ENCODE measurements at places on chromosomes 16 and 17.

- no peak for DNase-seq
These were observed 26.5 kb downstream of the TMEM98 start for GRCh38 chr17:32954477-32954876.

GRCh38 chr16:10972819-10973464 is 28.6 kb downstream of the CLEC16A start:
- DNase-seq: no peak

GRCh38 chr17:46043606-46044005 is 44.6 kb downstream of the STH start:
- no peak for DNase-seq

- DNase-seq: no peak
These were observed 17.8 kb upstream of the TMEM219 start for GRCh38 chr16:29943846-29944799.

- no peak for DNase-seq
These were observed 47.5 kb upstream of the PHOSPHO1 start for GRCh38 chr17:49278076-49278475.

GRCh38 chr17:73689596-73690275 is 45.5 kb upstream of the SDK2 start:
- DNase-seq: no peak

GRCh38 chr16:19523184-19523558 is 571 bp upstream of the CCP110 start:
- no peak for DNase-seq

DNA sequence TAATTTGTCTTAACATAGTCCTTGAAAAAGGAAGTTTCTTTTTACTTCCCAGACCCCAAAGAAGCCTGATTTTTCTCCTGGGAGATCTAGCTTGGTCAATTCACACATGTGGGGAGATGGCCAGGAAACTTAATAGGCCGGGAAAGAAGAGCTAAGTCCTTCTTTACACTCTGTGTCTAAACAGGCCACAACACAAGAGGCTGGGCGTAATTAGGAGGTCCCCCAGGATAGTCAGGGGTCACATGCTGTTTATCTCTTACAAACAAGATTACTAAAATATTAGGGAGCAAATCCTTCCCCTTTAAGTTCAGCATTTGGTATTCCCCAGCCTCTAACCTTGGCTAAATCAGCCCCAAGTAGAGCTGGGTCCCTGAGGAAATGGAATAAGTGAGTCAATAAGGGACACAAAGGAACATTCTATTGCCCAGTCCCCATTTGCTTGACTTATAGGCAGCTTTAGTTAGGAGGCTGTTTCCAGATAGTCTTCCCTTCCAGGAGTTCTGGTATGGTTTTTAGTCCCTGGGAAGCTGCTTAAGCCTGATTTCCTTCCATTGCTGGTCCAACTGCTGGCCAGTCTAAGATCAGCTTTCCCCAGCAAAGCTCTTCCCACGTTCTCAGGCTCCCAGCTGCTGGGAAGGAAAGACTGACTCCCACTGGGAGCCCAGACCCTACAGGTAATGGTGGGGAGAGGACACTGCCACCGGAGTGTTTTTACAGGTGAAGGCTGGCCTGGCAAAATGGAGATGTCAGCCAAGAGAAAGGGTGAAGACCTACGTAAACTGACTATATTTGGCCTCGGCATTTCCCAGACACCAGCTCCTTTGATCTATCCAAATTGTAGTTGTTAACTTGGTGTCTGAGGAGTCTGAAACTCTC is 14.1 kb upstream of the HOXB9 start:
- DNase-seq: no peak

DNA sequence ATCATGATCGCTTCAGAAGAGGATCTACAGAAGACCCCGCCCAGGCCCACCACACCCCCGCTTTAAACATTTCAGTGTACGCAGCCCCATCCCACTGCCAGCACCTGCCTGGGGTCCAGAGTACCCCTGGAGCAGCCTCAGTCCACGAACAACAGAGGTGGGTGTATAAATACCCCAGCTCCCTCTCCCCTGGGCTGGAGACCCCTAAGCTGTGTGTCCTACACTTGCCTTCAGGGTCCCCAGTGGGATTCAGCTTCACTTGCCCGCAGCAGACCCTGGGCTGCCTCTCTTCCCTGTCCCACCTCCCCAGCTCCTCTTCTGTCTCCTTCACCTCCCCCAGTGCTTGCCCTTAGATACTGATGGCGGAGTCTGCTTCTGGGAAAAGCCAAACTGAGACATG is 105.7 kb downstream of the RBFOX3 start:
- DNase-seq: no peak

GRCh38 chr16:52252680-52253079 is 294.3 kb downstream of the TOX3 start:
- no peak for DNase-seq

DNA sequence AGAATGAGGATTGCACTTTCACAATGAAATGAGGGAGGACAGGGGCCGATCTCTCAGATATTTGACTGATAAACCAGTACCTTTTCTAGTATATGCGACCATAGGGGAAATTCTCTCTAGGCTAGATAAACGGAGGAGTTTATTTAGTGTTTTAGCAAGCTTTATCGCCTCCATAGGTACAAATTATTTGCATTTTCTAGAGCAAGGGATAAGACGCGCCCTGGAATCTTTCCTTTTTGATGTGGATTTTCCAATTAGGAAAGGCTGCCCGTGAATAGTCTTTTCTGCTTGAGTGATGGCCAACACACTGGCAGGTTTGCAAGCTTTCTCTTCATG is 351 bp upstream of the GDPD1 start:
- DNase-seq: no peak

DNA sequence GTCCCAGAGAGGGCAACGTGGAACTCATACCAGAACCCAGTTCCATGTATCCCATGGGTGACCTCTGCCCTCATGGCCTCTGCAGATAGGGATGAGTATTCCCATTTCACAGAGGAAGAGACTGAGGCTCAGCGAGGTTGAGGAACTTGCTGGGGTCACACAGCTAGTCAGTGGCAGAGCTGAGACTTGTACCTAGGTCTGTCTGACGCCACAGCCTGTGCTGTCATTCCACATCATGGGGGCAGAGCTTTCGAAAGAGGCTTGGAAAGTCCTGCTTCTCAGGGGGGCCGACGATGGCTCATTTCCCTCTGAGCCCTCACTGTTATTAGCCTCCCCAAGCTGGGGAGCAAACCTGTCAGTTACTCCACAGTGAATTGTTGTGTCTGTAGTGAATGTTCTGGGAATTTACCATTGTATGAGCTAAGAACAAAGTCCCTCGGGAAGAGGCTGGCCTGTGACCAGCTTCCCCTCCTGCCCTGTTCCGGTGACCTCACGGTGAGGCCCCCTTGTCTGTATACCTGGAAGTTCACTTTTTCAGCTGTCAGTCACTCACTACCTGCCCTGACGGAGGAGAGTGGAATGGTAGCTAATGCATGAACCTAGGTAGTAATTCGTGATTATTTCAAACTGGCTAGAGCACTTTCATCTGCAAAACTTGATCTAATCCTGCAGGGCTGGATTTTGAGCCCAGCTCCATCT is 8.9 kb downstream of the METTL22 start:
- no peak for DNase-seq

DNA sequence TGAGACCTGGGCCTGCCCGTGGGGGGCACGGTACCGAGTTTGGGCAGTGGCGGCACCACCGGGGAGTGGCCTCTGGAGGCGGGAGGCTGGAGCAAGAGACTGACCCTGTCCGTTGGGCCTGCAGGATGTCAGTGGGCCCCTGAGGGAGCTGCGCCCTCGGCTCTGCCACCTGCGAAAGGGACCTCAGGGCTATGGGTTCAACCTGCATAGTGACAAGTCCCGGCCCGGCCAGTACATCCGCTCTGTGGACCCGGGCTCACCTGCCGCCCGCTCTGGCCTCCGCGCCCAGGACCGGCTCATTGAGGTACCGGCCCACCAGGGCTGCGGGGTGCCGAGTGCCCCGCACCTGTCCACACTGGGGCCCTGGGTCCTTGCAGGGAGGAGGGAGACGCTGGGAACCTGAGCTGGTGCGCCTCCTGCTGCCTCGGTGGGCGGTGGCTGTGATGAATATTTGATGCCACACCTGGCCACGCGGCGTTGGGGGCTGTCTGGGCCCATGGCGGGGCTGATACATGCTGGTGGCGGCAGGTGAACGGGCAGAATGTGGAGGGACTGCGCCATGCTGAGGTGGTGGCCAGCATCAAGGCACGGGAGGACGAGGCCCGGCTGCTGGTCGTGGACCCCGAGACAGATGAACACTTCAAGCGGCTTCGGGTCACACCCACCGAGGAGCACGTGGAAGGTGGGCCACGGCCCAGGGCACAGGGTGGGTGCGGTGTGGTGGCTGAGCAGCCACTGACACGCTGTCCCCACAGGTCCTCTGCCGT is 9.7 kb downstream of the NHERF2 start:
- DNase-seq: no peak

GRCh38 chr16:77288222-77288621 is 89.0 kb downstream of the SYCE1L start:
- DNase-seq: no peak

GRCh38 chr16:90037276-90037675 is 18.0 kb upstream of the DBNDD1 start:
- no peak for DNase-seq

DNA sequence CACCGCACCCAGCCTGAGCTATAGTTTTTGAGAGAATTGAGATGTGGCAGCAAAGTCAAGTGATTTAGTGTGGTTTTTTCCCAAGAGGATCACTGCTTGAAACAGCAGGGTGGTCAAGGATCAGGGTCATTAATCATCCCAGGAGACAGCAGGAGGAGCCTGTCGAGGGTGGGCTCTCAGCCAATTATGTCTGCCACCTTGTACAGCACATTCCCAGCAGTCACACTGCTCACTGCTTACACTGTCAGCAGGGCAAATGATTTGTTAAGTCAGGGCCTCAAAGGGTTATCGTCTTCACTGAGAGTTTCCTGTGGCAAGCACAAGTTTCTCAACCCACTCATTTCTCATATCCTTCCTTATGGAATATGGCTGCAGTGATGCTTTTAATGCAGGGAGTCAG is 13.2 kb downstream of the B3GNT9 start:
- no peak for DNase-seq

DNA sequence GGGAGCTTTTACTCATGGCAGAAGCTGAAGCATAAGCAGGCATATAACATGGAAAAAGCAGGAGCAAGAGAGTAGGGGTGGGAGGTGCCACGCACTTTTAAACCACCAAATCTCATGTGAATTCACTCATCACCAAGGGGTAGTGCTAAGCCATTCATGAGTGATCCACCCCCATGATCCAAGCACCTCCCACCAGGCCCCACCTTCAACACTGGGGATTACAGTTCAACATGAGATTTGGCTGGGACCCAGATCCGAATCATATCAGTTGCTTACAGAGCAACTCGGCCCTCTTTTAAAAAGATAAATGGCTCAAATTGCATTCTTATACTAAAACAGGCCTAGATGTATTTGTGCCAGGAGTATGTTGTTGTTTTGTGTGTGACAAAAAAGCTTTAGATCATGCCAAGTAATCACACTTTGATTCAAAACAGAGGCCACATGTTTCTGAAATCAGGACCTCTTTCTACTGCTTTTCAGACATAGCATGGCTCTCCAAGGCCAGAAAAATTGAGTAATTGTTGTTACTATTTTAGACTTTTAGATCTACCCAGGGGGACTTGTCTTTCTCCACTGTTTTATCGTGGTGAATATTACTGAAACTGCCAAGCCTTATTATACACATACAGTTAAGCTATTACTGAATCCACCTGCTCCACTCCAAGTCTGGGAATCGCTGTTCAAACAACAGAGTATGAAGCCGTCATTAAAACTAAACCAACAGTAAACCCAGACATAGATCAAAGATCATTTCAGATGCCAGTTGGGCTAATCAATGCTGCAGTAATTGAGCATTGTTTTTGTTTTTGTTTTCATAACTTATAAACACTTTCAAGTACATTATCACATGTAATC is 163.3 kb downstream of the KCNJ2 start:
- no peak for DNase-seq

DNA sequence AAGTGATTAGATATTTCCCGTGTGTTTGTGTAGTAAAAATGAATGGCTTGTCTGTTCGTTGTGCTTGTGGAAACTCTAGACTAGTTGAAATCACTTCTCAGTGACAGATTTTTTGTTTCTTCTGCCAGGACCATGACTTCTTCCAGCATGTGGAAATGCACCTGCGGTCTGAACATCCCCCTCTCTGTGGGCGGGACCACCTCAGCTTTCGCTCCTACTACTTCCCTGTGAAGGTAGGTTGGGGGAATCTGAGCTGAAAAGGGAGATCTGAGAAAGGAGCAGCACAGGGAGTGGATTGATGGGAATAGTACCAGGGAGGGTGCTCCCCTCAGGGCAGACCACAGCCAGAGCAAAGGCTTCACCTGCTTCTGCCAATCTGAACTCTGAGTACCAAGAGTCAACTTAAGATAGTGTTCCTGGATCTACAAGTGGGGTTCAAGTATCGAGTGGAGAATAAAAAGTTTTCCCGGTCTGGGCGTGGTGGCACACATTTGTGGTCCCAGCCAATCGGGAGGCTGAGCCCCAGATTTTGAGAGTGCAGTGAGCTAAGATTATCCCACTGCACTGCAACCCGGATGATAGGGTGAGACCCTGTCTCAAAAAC is 47.5 kb downstream of the SF3B3 start:
- no peak for DNase-seq

DNA sequence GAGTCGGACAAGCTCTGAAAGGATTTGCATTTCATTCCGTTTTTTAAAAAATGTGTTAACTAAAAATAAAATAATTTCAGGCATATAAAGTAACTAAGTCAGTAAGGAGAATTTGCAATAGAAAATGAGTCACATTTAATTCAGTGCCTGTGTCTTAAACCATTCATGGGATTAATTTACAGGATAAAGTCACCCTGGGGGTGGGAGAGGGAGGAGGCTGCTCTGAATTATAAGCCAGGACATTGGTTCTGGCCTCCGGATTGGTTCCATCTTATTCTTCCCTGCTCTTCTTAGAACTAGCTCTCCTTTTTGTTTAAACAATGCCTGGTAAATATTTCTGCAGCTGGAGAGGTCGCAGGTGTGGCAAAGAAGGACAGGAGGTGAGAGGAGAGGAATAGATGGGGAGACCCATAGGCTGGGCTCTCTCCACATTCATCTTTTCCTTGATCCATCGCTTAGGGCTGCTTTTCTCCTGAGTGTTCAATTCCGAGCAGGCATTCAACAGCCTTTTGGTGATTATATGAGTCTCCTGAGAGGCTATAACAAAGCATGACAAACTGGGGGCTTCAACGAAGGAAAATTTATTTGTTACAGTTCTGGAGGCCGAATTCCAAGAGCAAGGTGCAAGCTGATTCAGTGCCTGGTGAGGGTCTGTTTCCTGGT is 319.2 kb downstream of the PHKB start:
- no peak for DNase-seq

DNA sequence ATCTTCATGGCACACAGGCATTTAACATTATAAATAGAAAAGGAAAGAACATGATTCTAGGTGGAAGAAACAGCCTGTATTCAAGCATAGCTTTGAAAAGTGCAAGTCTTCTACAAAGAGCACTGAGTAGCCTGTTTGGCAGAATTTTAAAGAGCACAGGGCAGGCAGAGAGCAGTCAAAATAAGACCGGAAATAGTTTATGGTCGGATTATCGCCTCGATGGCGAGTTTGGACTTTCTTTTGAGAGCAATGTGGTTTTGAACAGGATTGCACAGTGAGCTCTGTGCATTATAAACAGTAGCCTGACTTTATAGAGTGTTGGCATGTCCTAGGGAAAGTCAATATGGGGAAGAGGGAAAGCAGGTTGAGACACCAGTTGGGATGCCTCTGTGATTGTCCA is 6.2 kb upstream of the TMEM100 start:
- no peak for DNase-seq
